ENCODE measurements at places on chromosomes 16 and 17.

DNA sequence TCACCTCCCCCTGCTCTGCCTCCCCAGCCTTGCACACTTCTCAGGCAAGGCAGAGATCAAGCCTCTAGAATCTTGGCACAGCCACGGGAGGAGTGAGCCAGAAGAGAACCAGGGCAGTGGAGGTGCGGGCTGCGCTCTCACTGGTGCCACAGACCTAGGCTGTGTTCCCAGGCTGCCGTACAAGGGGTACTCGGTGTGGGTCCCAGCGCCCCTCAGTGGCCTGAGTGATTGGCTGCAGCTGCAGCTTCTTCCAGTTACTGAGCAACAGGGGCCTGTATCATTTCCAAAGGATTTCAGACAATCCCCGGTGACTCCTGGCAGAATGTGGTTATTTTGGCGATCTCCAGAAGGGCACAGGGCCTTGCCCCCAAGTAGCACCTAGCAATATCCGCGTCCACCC, 1852.1 kb downstream of the TP53TG3F start:
- DNase-seq: no peak

DNA sequence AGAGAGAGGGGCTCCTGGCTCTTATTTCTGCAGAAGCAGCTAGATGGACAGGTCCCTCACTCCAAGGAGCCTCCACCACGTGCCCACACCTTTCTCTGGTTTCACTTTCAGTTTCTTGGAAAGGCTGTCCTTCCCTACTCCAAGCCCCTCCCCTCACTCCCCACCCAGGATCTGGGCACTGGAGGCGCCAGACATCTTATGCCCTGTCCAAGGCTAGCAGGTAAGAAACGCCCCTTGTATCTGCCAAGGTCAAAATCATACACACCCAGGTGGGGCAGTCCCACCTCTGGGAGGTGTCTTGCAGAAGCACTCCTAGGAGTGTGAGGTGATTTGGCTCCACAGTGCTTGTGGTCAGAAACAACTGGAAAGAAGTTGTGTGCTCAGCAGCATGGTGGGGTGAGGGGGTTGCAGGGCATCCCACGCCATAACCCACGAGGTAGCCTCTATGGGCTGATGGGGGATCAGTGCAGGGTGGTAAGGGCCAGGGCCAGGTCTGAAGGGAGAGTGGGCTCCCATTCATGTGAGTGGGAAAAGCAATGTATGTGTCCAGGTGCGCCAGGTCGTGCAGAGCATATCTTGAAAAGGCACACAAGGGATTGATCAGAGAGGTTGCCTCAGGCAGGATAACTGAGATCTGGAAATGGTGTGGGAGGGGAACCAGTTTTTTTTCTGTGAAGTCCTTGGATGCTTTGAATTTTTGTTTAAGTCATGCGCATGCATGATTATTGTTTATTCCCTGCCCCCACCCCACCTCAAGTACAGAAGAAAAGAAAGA, 31.8 kb upstream of the PRM1 start:
- DNase-seq: no peak

DNA sequence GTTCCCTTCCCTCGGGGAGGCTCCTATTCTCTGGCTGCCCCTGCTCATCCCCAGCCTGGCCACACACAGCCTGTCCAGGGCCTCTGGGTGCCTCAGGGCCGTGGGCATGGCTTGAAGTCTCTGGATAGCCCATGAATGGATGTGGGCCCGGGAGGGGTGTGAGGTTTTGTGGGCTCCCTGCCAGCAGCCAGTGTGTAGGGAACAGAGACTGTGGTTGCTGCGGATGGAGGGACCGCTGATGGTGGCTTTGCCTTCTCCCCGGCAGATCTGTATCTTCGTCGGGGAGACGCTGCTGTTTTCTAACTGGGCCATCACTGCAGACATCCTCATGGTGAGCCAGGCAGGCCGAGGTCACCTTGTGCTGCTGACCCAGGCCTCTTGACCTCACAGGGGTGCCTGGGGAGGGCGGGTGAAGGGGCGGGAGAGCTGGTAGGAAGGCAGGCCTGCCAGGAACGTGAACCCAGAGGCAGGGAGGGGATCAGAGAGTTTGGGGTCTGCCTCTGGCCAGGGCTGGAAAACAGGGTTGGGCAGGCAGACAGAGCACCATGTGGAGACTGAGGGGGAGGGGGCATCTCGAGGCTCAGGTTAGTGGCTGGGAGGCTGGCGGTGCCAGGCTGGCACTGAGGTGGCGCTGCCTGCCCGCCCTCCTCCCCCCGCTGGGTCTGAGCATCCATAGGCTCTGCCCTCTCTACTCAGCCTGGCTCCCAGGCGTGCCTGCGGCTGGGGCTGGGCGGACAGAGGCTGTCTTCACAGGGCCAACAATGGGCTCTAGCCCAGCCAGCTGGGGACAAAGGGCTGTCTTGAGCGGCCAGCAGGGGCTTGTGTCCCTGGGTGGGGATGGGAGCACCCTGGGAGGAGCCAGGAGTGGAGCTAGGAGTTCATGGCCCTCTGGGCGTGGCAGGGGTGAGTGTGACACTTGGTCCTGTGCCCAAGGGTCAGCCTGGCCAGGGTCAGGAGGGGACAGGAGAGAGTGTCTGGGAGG, 21.4 kb downstream of the MYBBP1A start:
- DNase-seq: no peak

- DNase-seq: no peak
These were observed 74.6 kb downstream of the SOCS1 start for GRCh38 chr16:11181242-11181898.

DNA sequence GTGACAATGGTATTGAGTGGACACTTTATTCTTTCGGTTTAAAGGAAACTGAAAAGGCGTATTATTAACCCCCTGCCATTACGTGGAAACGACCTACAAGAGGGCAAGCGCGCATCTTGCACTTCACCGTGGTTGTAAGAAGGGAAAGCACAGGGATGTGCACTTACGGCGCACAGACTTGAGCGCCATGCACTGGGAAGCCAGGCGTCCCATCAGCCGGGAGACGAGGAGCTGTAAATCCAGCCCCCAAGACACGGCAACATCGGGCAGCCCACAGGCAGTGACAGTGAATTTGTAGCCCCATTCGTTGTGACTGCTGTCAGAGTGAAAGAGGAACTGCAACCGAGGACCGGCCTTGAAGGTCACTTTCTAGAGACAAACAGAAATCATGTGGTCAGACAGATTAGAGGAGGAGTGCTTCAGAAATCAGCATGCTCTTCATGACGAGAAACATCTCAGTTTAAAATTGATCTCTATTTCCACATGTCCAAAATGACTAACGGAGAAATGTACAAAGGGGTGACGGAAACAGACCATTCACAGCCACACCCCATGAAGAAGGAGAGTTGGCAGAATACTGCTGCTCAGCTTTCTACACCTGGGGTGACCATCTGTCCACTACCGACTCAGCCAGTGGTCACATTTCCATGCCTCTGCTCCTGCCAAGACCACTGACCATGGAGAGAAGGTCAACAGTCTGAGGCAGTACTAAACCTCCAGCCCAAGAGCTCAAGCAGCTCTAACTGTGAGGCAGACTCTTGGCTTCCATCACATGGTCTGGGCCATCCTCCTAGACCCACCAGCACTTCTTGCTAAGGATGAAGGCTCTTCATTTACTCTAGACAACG, 68.6 kb downstream of the ZZEF1 start:
- DNase-seq: peak; percentile 92

DNA sequence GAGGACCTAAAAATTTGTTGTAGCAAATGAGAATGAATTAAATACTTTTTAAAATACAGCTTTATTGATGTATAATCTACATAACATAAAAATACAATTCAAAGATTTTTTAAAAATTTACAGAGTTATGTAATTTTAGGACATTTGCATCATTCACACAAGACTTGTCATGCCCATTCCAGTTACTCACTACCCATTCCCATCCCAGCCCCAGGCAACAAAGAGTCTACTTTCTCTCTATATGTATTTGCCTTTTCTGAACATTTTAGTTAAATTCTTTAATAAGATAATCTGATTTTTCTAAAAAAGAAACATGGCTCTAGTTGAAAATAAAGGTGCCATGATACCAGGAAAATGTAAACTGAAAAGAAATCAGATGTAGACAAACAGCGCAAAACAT, 354.2 kb downstream of the PMP22 start:
- no peak for DNase-seq

DNA sequence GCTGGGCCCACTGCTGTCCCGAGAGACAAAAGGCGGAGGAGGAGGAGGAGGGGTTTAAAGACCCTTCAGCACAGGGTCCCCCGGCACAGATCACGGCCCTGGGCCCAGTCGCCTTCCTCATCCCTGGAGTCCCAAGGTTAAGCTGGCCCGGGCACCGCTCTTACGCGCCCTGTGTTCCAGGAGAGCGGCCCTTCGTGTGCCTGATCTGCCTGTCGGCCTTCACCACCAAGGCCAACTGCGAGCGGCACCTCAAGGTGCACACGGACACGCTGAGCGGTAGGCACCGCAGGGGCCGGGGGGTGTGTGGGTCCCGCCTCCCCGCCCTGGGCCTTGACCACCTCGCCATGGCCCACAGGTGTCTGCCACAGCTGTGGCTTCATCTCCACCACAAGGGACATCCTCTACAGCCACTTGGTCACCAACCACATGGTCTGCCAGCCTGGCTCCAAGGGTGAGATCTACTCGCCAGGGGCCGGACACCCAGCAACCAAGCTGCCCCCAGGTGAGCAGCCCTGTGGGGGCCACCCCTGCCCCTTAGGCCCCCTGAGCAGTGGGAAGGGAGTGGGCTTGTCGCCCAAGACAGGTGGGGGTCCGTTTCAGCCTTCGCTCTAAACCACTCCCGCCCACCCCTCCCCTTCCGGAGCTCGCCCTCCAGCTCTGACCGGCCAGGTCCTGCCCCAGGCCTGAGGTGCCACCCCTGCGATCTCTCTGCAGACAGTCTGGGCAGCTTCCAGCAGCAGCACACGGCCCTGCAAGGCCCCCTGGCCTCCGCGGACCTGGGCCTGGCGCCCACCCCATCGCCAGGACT, 37.6 kb upstream of the ZC3H18 start:
- DNase-seq: no peak

- DNase-seq: no peak
These were observed 94.4 kb upstream of the CPHXL start for GRCh38 chr16:75820672-75821071.

- DNase-seq: peak; percentile 89
These were observed 230.9 kb downstream of the MRTFB start for GRCh38 chr16:14302031-14302398.

- DNase-seq: no peak
These were observed 2.2 kb downstream of the YBX2 start for GRCh38 chr17:7292194-7292593.

GRCh38 chr17:63262751-63263476, 183.2 kb downstream of the CYB561 start:
- no peak for DNase-seq

DNA sequence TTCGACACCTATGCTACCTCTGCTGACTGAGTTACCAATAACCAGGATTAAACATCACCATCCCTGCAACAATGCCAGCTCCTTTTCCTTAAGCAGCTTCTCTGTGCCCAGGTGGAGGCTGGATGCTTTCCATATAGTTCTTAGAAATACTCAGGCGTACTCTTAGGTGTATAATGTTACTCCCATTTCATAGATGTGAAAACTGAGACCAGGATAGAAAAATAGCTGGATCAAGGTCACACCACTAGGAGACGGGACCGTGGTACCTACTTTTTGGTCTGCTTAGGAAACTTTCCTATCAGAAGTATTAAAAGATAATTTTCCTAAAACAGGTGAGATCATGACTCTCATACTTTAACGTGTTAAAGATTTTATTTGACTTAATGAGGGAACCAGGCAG, 141.7 kb upstream of the RPL38 start:
- DNase-seq: no peak
